T-helper 1 cell treated with Interleukin-12 subunit alpha and Interleukin-12 subunit beta and Interleukin-4 antibody, amounts not matched to agents 30 ng/mL and 1 ng/mL, for 36 hours (primary cell): ENCODE measurements at places on chromosomes 3 and 15. TPM values are rescaled to one million over a fixed set of nuclear protein-coding genes. Genes with fewer than 3 reads are reported as not detected.

Gene LDHAL6B
- total RNA-seq: not detected in 2 replicates

Gene GABRB3
- not detected in 2 replicates for total RNA-seq

Gene IGSF11
- 0.78 and 0.95 TPM in 2 replicates for total RNA-seq

Gene SEMA5B
- not detected in 2 replicates for total RNA-seq

Gene SUSD5
- not detected in 2 replicates for total RNA-seq

Gene FMN1
- 0.05 TPM in 1 of 2 replicates, not detected in the other for total RNA-seq

Gene WNT7A
- 0.20 and 0.44 TPM in 2 replicates for total RNA-seq

Gene PRSS50
- not detected in 2 replicates for total RNA-seq

Gene TGM5
- total RNA-seq: 0.20 and 0.39 TPM in 2 replicates

Gene RLBP1
- not detected in 2 replicates for total RNA-seq

Gene VIPR1
- total RNA-seq: 4.4 and 5.0 TPM in 2 replicates

Gene CCR8
- 11.3 and 12.8 TPM in 2 replicates for total RNA-seq

Gene CHL1
- total RNA-seq: not detected in 2 replicates

Gene SLC12A8
- total RNA-seq: 0.15 and 1.0 TPM in 2 replicates

Gene ATP13A4
- total RNA-seq: 1.0 and 1.4 TPM in 2 replicates

Gene C3orf18
- total RNA-seq: 52.9 and 54.2 TPM in 2 replicates

Gene TRIM59
- total RNA-seq: 45.1 and 47.3 TPM in 2 replicates

Gene TLNRD1
- 35.8 and 37.0 TPM in 2 replicates for total RNA-seq

Gene TMEM40
- not detected in 2 replicates for total RNA-seq

Gene PLSCR5
- total RNA-seq: not detected in 2 replicates

Gene ACKR4
- total RNA-seq: not detected in 2 replicates

Gene CAPN3
- total RNA-seq: 4.5 and 4.8 TPM in 2 replicates

Gene PDZRN3
- total RNA-seq: not detected in 2 replicates

Gene SLC6A6
- total RNA-seq: 43.3 and 43.7 TPM in 2 replicates

Gene ARID3B
- total RNA-seq: 46.7 and 47.2 TPM in 2 replicates

Gene C15orf40
- total RNA-seq: 23.4 and 26.4 TPM in 2 replicates

Gene PFKFB4
- 8.1 and 8.8 TPM in 2 replicates for total RNA-seq

Gene CFAP92
- total RNA-seq: not detected in 2 replicates

Gene PLSCR4
- not detected in 2 replicates for total RNA-seq

Gene PARP6
- total RNA-seq: 68.2 and 72.0 TPM in 2 replicates

Gene CCR9
- not detected in 2 replicates for total RNA-seq

Gene GOLGA8G
- total RNA-seq: not detected in 2 replicates

Gene DNAH1
- 27.1 and 30.1 TPM in 2 replicates for total RNA-seq

Gene BTBD1
- 58.4 and 60.3 TPM in 2 replicates for total RNA-seq

Gene FBXL22
- total RNA-seq: 0.47 and 1.1 TPM in 2 replicates

Gene VPS8
- 82.6 and 87.1 TPM in 2 replicates for total RNA-seq

Gene NR2E3
- total RNA-seq: not detected in 2 replicates

Gene LTF
- total RNA-seq: not detected in 2 replicates

Gene SCG3
- total RNA-seq: not detected in 2 replicates

Gene ACOX2
- total RNA-seq: not detected in 2 replicates

Gene STAB1
- total RNA-seq: 0.12 and 1.0 TPM in 2 replicates

Gene CNTN4
- total RNA-seq: not detected in 2 replicates

Gene SMAD6
- total RNA-seq: 0.07 and 0.37 TPM in 2 replicates

Gene SENP8
- 0.93 and 1.0 TPM in 2 replicates for total RNA-seq

Gene ATP2B2
- total RNA-seq: not detected in 2 replicates

Gene TRIM42
- not detected in 2 replicates for total RNA-seq

Gene CHRM5
- not detected in 2 replicates for total RNA-seq

Gene SAMMSON
- total RNA-seq: not detected in 2 replicates

Gene ITIH1
- not detected in 2 replicates for total RNA-seq

Gene PSTPIP1
- 216 and 224 TPM in 2 replicates for total RNA-seq

Gene STRIT1
- not detected in 2 replicates for total RNA-seq

Gene ARGFX
- not detected in 2 replicates for total RNA-seq

Gene RPP14
- 18.0 and 19.6 TPM in 2 replicates for total RNA-seq

Gene WNT5A
- not detected in 2 replicates for total RNA-seq

Gene GPR62
- not detected in 2 replicates for total RNA-seq

Gene GHSR
- not detected in 2 replicates for total RNA-seq
